ENCODE measurements at places on chromosomes 7 and 10. TPM values are rescaled to one million over a fixed set of nuclear protein-coding genes. Genes with fewer than 3 reads are reported as not detected.
A peak's percentile ranks its signal among the peaks of the same experiment; 100 is the strongest.

GRCh38 chr7:90225181-90225580 lies 13.6 kb downstream of the STEAP2 start:
- no peak overlapping the region for H3K4me3 ChIP-seq
- no peaks in the 10 kb centered on the region for H3K36me3 ChIP-seq
- H3K27ac ChIP-seq = no peak overlapping the region
- H3K27me3 ChIP-seq = no peaks in the 10 kb centered on the region

- H3K27ac ChIP-seq = no peak overlapping the region
- H3K4me1 ChIP-seq = no peaks in the 10 kb centered on the region
- no peaks in the 10 kb centered on the region for H3K36me3 ChIP-seq
- DNase-seq = no peak
These were observed 787.4 kb upstream of the C7orf33 start for GRCh38 chr7:147803151-147803550.

- H3K27ac ChIP-seq = no peak overlapping the region
- no peak for DNase-seq
- no peak overlapping the region for H3K4me3 ChIP-seq
- no peaks in the 10 kb centered on the region for H3K36me3 ChIP-seq
- H3K4me1 ChIP-seq = no peaks in the 10 kb centered on the region
- no peaks in the 10 kb centered on the region for H3K27me3 ChIP-seq
These were observed 74.9 kb downstream of the GFRA1 start for GRCh38 chr10:116197946-116198675.

GRCh38 chr7:121576148-121576917 lies 180.2 kb upstream of the FAM3C start:
- DNase-seq = no peak
- H3K36me3 ChIP-seq = no peaks in the 10 kb centered on the region
- H3K27ac ChIP-seq = no peak overlapping the region
- no peaks in the 10 kb centered on the region for H3K4me1 ChIP-seq

- no peak overlapping the region for H3K4me3 ChIP-seq
- DNase-seq = no peak
- H3K36me3 ChIP-seq = no peaks in the 10 kb centered on the region
These were observed 264.7 kb upstream of the YAE1 start for GRCh38 chr7:39301543-39301942.

DNA sequence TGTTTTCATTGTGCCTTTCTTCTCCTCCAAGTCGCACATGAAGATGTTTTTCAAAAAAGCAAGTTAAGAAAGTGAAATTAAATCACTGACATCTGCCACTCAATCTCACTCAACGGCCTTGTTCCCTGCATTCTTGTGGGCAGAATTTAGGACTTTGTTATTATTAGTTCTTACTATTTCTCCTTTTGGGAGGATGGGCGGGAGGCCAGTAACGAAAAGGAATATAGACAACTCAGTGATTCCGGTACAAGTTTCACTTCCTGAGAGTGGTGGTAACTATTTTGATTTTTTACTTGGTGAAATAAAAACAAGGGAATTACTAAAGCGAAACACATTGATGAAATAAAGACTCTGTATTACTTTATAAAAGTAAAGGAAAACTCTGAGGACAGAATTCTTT lies 231.9 kb upstream of the HABP2 start:
- no peaks in the 10 kb centered on the region for H3K27me3 ChIP-seq
- H3K4me3 ChIP-seq = no peak overlapping the region
- no peak overlapping the region for H3K27ac ChIP-seq
- no peaks in the 10 kb centered on the region for H3K4me1 ChIP-seq
- H3K36me3 ChIP-seq = no peaks in the 10 kb centered on the region

GRCh38 chr10:132277311-132277741 lies 30.4 kb downstream of the STK32C start:
- DNase-seq = no peak
- H3K4me1 ChIP-seq = no peaks in the 10 kb centered on the region
- no peaks in the 10 kb centered on the region for H3K36me3 ChIP-seq
- H3K4me3 ChIP-seq = no peak overlapping the region

- H3K27ac ChIP-seq = no peak overlapping the region
- DNase-seq = no peak
- no peak overlapping the region for H3K4me3 ChIP-seq
- no peaks in the 10 kb centered on the region for H3K4me1 ChIP-seq
These were observed 34.6 kb upstream of the UNC5B start for GRCh38 chr10:71177651-71178199.

- no peaks in the 10 kb centered on the region for H3K4me1 ChIP-seq
- no peak overlapping the region for H3K4me3 ChIP-seq
- no peak overlapping the region for H3K27ac ChIP-seq
- no peaks in the 10 kb centered on the region for H3K27me3 ChIP-seq
- DNase-seq = no peak
These were observed 49.2 kb downstream of the RHOBTB1 start for GRCh38 chr10:60894786-60895185.

GRCh38 chr7:42740408-42740807 lies 171.5 kb downstream of the C7orf25 start:
- no peak overlapping the region for H3K27ac ChIP-seq
- no peaks in the 10 kb centered on the region for H3K4me1 ChIP-seq
- DNase-seq = no peak
- no peak overlapping the region for H3K4me3 ChIP-seq
- H3K36me3 ChIP-seq = no peaks in the 10 kb centered on the region

GRCh38 chr7:21256310-21256877 lies 171.5 kb upstream of the SP4 start:
- no peak for DNase-seq
- H3K27ac ChIP-seq = no peak overlapping the region
- H3K4me1 ChIP-seq = no peaks in the 10 kb centered on the region
- H3K36me3 ChIP-seq = no peaks in the 10 kb centered on the region

- no peaks in the 10 kb centered on the region for H3K4me1 ChIP-seq
- no peak for DNase-seq
- no peak overlapping the region for H3K27ac ChIP-seq
These were observed 19.7 kb downstream of the LIPK start for GRCh38 chr10:88725798-88726197.

DNA sequence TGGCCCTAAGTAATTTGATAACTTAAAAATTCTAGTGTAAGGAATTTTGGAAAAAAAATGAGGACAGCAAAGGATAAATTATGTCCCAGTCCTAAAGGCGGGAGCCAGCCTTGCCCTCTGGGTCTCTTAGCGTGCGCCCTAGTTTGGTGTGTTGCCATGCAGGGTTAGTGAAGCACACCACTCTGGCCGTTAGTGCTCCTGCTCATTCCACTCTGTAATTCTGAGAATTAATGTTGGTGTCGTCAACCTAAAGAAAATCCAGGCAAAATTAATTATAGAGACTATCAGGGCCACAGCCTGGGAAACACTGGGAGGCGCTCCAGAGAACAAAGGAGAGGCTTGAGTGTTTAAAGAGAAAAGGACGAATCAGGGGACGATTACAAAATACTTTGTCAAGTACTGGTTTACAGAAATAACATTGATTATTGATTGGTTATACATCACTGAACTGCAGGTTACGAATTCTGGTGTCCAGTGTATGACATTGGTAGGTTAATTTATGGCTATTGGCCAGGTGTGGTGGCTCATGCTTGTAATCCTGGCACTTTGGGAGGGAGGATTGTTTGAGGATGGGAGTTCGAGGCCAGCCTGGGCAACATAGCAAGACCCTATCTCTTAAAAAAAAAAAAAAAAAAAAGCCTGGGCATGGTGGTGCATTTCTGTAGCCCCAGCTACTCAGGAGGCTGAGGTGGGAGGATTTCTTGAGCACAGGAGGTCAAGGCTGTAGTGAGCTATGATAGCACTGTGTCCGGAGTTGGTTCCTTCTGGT lies 5.8 kb downstream of the DYNC2I1 start:
- H3K4me3 ChIP-seq = no peak overlapping the region
- peaks cover 34% of the 10 kb centered on the region for H3K4me1 ChIP-seq
- no peak for DNase-seq
- H3K36me3 ChIP-seq = no peaks in the 10 kb centered on the region
- peak overlapping the region; percentile 92 for H3K27ac ChIP-seq

DNA sequence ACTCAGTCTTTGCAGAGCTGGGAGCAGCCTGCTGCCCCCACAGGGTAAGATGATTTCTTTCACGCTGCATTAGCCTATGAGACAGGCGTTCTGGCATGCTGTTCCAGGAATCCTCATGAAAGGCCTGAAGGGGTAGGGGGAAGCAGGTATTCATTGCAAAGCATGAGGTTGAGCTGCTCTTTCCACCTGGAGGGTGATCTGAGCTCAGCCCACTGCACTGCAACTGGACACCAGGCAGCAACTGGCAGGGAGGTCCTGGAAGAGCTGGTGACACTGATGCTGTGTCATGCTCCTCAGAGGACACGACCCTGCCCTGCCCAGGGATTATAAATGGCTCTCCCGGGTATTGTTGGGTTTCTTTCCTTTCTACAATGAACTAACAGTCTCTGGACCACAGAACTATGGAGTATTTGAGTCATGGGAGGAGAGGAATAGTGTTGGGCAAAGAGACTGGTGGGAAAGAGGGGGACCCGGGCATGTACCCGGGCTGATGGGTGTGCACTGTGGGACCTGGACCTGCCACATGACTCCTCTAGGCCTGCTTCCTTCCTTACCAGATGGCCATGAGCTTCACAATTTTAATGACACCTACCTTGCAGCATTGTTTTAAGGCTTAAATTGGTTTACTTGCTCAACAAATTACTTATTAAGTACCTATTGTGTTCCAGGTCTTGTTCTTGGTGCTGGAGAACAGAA lies 24.3 kb downstream of the SLC25A28 start:
- H3K27ac ChIP-seq = peak overlapping the region; percentile 69
- peak; percentile 44 for DNase-seq
- no peak overlapping the region for H3K4me3 ChIP-seq
- peaks cover 5% of the 10 kb centered on the region for H3K4me1 ChIP-seq

- no peaks in the 10 kb centered on the region for H3K27me3 ChIP-seq
- no peaks in the 10 kb centered on the region for H3K4me1 ChIP-seq
These were observed 137.0 kb downstream of the CNNM2 start for GRCh38 chr10:103055105-103055504.

DNA sequence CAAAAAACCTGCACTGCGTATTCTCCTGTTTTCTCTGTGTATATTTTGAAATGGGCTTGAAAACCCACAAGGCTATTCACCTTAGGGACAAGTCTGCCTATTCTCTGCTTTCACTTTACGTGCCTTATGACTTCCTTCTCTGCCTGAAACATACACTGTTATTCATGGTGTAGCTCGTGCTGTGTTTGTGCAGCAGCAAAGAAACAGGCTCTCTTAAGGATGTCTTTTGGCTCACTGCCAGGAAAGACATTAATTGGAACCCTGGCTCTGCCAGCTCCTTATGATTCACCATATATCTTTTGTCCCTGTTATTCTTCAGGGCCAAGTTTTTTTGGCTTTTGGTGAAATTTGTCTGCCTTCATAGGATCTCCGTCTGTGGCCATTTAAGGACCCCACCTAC lies 92.4 kb downstream of the TMEM106B start:
- H3K36me3 ChIP-seq = no peaks in the 10 kb centered on the region
- no peak overlapping the region for H3K4me3 ChIP-seq
- H3K27ac ChIP-seq = no peak overlapping the region

GRCh38 chr7:39304668-39305405 lies 261.4 kb upstream of the YAE1 start:
- H3K36me3 ChIP-seq = no peaks in the 10 kb centered on the region
- no peak for DNase-seq

- H3K27ac ChIP-seq = no peak overlapping the region
- no peaks in the 10 kb centered on the region for H3K36me3 ChIP-seq
- H3K27me3 ChIP-seq = no peaks in the 10 kb centered on the region
- H3K4me1 ChIP-seq = peaks cover 3% of the 10 kb centered on the region
- DNase-seq = no peak
- H3K4me3 ChIP-seq = no peak overlapping the region
These were observed 10.7 kb downstream of the EPHA1 start for GRCh38 chr7:143397710-143398530.

- no peak overlapping the region for H3K4me3 ChIP-seq
- H3K27me3 ChIP-seq = peaks cover 25% of the 10 kb centered on the region
- H3K36me3 ChIP-seq = no peaks in the 10 kb centered on the region
- DNase-seq = no peak
These were observed 39.5 kb downstream of the ZNF117 start for GRCh38 chr7:64951250-64951848.

- no peaks in the 10 kb centered on the region for H3K36me3 ChIP-seq
- H3K27me3 ChIP-seq = no peaks in the 10 kb centered on the region
- peaks cover 39% of the 10 kb centered on the region for H3K4me1 ChIP-seq
- DNase-seq = no peak
These were observed 4.5 kb upstream of the AIFM2 start for GRCh38 chr10:70137135-70137534.

DNA sequence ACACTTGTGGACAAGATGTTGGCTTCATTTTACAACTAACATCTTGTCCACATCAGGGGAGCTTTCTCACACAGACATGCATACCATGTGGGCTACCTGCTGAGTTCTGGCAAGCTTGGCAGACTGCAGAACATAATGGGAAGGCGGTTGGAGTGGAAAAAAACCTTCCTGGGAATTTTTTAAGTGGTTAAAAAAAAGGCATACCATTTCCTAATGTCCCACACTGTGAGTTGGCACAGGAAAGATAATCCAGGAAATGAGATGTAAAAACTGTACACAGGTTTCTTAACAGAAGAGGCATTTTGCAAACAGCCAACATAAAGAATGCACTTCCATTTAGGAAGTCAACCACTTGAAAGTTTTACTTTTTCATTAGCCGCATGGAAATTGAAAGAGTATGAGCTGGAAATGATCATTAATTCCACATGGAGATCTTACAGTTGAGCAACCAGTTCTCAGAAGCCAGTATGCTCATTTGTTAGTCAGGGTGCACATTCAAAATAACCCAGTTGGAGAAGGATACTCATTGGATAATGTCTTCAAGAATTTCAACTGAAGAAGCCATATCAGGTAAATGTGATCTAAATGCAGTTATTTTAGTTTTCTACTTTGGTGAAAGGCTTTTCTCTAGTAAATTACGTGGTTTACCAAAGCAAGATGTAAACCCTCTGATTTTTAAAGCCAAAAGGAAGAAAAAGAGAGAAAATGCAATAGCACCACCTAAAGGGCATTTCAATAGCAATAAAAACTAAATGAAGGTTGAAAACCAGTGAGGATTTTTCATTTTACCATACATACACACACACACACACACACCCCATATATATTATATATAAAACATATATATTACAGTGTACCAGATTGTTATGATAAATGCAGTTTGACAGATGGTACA lies 194.0 kb downstream of the TAX1BP1 start:
- DNase-seq = no peak
- H3K27ac ChIP-seq = no peak overlapping the region
- no peaks in the 10 kb centered on the region for H3K36me3 ChIP-seq
- H3K4me3 ChIP-seq = no peak overlapping the region
- H3K4me1 ChIP-seq = peaks cover 8% of the 10 kb centered on the region
- H3K27me3 ChIP-seq = no peaks in the 10 kb centered on the region

GRCh38 chr7:131106681-131107336 lies 220.9 kb upstream of the MKLN1 start:
- H3K27me3 ChIP-seq = peaks cover 10% of the 10 kb centered on the region
- H3K4me1 ChIP-seq = peaks cover 19% of the 10 kb centered on the region
- H3K36me3 ChIP-seq = no peaks in the 10 kb centered on the region
- H3K4me3 ChIP-seq = peak overlapping the region; percentile 69
- DNase-seq = peak; percentile 66

Gene GTF2IRD1
- total RNA-seq = 16.7 TPM

Gene MACC1
- total RNA-seq = 9.8 TPM

Gene PCLO
- 9.8 TPM for total RNA-seq

Gene RSPH10B
- total RNA-seq = not detected

Gene ENKUR
- 1.1 TPM for total RNA-seq

Gene ANK3
- 41.2 TPM for total RNA-seq

Gene CHAT
- total RNA-seq = not detected

Gene PAPOLB
- 0.60 TPM for total RNA-seq

Gene FAM221A
- total RNA-seq = 18.4 TPM

Gene SDK1
- 8.6 TPM for total RNA-seq
